ENCODE measurements at places on chromosomes 7 and 10. TPM values are rescaled to one million over a fixed set of nuclear protein-coding genes. Genes with fewer than 3 reads are reported as not detected.
A peak's percentile ranks its signal among the peaks of the same experiment; 100 is the strongest.

Gene TMEM236
- 0.59 TPM for total RNA-seq

Gene CABCOCO1
- total RNA-seq: not detected

Gene GSTK1
- total RNA-seq: 173 TPM

Gene PNLIPRP3
- total RNA-seq: not detected

DNA sequence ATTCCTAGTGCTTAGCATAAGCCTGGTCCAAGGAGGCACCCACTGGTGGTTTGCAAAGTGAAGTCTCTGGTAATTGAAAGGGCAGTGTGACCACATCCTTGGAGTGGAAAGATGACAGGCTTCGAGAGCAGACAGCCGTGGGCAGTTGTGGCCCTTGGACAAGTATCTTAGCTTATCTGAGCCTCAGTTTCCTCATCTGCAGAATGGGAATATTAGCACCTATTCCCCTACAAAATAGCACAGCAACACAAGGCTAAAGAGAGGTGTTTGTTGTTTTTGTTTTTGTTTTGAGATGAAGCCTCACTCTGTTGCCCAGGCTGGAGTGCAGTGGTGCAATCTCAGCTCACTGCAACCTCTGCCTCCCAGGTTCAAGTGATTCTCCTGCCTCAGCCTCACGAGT is 29.3 kb downstream of the MYL10 start:
- no peak overlapping the region for H3K27ac ChIP-seq
- no peaks in the 10 kb centered on the region for H3K4me1 ChIP-seq

GRCh38 chr10:73167458-73167782 is 388 bp downstream of the ECD start:
- no peak for DNase-seq
- H3K4me1 ChIP-seq: no peaks in the 10 kb centered on the region
- peak overlapping the region; percentile 98 for H3K27ac ChIP-seq
- no peaks in the 10 kb centered on the region for H3K27me3 ChIP-seq

DNA sequence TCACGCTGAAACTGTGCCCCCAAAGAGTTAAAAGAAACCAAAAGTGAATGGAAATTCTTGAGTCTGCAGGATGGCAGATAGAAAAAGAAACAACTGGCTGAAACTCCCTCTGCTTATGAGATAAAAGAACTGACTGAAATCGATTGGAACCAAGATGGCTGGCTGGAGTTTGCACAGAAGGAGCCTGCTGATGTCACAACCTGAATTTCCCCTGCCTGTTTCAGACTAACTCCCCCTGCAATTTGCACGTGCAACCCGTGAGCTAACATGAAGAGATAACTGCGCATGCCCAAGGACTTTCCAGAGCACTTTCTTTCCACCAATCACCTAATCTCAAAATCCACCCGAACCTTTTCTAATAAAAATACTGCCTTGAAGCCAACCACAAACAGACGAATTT is 435.5 kb downstream of the CALN1 start:
- H3K36me3 ChIP-seq: no peaks in the 10 kb centered on the region
- H3K4me1 ChIP-seq: no peaks in the 10 kb centered on the region
- DNase-seq: no peak
- no peak overlapping the region for H3K4me3 ChIP-seq
- no peaks in the 10 kb centered on the region for H3K27me3 ChIP-seq

All from uterus (tissue), 4 donors.